LNCaP clone FGC (cell line): ENCODE measurements at places on chromosomes 2 and 18.
A peak's percentile ranks its signal among the peaks of the same experiment; 100 is the strongest.

- DNase-seq: no peak
Observed at GRCh38 chr2:216308576-216308975, 63.7 kb downstream of the MARCHF4 start.

- no peak for DNase-seq
Observed at GRCh38 chr2:48713647-48714046, 41.9 kb downstream of the LHCGR start.

GRCh38 chr2:216551234-216552068 lies 52.8 kb downstream of the RPL37A start:
- DNase-seq: peak; percentile 84

DNA sequence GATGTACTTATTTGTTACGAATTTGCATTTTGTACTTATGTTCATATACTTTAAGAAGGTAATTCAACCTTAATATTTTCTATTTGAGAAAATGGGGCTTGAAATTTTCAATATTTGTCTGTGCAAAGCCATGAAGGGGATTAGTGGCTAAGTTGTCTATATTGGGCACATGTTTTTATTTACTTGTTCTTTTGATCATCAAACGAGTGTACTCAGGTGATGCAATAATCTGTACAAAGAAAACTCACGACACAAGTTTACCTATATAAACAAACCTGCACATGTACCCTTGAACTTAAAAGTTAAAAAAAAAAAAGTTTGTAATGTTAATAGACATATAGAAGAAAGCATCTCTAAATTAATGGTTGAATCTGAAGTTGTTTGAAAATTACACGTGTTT lies 658.9 kb upstream of the SYT4 start:
- DNase-seq: peak; percentile 93

DNA sequence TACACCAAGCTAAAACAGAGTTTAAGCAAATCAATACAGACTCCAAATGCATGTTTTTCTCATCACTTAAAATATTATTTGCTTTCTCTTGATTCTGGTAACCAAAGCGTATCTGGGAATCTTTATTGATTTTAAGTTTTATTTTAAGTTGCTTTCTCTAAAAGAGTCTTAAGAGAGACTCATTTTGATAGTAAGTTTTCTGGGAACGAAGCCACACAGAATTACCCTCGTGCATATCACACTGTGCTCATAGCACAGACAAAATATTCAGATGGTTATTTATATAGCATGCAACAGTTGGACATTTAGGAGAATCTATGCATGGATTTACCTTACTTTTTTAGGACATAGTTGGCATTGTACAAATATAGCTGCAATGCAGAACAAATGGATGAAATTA lies 597.5 kb upstream of the NRXN1 start:
- DNase-seq: no peak

DNA sequence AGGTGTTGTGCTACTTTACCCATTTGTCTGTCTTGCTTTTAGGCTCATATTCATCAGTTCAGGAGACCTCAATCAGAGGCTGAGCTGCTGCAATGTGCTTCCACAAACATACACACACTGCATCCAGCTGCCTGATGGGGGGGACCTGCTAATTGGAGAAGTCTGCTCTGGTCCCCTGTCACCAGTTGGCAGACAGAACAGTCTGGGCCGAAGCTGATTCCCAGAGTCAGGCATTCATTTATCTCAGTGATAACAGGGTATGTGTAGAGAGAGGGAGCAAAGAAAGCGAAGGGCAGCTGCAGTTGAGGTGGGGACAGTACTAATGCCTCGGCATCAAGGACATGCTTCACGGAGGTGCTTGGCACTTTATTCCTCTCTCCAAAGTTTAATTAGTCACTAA lies 584.3 kb upstream of the PIK3C3 start:
- DNase-seq: no peak

GRCh38 chr2:88692187-88692586 lies 714 bp downstream of the RPIA start:
- no peak for DNase-seq

DNA sequence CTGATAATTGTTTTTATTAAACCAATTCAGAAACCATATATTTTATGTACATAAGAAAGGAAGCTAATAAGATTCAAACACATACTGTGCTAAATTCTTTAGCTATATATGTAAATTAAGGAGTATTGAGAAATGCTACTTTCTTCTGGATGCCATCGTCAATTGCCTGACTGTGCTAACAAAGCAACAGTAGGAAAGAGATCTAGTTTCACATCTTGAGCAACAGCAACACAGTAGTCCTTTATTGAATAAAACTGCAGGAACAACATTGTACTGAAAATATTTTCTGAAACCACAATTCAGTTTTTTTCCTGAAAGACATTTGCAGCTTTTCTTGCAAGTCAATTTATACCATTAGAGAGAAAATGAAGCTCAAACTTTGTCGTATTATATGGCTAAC lies 1404.9 kb upstream of the SLC39A10 start:
- no peak for DNase-seq

DNA sequence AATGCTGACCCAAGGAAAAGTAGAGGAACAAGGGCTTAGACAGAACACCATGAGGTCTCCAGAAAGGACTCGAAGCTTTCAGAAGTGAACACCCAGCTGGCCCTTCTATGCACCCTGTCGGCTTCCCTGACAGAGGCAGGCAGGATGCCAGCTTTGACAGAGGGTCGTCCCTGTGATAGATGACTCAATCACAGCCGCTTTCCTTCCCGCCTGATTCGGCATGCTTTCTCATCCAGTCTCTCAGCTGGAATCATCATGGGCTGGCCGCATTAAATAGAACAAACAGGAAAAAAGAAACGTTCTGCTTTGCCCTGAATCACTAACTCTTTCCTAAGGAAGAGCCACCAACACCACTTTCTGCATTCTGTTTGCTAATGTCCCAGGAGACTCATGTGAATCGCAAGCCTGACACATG lies 140.3 kb upstream of the RAB12 start:
- DNase-seq: no peak

- no peak for DNase-seq
Observed at GRCh38 chr2:37934591-37935513, 9.8 kb downstream of the RMDN2 start.

DNA sequence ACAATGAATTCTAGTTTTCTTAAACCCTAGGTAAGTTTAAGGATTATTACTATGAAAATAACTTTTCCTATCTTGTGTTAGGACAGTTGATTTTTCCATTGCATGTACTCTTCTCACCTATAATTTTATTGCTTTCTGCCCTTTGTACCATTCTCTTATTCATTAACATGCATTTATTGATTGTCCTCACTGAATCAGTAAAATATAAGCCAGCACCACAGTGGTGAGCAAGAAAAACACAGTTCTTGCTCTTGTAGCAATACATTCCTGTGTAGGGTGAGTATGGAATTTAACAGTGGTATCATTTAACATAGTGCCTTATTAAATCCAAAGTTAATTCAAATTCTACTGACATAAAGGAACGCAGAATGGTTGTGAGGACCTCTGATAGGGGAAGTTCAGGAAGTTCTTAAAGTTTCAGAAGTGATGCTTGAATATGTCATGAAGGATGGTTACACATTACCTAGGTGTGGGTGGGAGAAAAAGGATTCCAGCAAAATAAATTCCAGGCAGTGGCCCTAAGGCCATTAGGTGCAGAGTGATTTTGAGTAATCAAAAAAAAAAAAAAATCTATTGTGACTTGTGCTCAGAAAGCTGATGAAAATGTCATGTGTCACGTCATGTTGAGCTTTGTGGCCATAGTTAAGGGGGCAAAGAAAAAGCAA lies 104.7 kb upstream of the DSEL start:
- no peak for DNase-seq

- DNase-seq: no peak
Observed at GRCh38 chr2:65731476-65731875, 299.1 kb upstream of the SPRED2 start.

GRCh38 chr2:50263728-50264127 lies 768.2 kb downstream of the NRXN1 start:
- DNase-seq: no peak

DNA sequence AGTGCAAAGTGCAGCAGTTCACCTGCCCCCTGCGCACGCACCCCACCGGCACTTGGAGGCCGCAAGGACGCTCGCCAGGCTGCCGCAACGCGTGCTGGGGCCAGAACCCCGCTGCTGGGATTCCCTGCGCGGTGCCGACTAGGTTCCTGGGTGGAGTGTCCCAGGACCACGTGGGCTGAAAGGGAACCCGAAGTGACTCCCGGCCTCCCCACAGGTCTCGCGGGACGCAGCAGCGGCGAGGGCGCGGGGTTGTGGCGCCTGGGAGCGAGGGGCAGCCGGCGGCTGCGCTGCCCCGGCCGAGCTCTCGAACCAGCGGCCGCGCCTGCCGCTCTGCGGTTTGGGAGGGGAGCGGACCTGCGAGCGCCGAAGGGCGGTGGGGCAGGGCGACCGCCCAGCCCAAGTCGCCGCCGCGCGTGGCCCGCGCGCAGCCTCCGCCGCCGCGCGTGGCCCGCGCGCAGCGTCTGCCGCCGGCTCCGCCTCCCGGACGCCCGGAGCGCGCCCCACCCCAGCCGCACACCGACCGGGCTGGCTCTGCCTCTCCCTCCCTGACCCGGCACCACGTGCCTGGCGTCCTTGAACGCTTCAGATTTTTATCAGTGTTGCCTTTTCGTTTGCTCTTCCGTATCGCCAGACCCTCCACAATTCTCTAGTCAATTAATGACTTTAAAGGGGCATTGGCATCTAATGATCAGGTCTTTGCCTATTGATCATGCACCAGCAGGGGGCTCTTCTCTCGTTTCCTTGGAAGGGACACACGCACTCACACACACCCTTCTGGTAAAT lies at the start of gene FTCDNL1:
FTCDNL1 (minus strand) TSS at position 475 of the 783 bp plus-strand sequence. CDS start 2,230 bp downstream, outside the sequence.
- no peak for DNase-seq

DNA sequence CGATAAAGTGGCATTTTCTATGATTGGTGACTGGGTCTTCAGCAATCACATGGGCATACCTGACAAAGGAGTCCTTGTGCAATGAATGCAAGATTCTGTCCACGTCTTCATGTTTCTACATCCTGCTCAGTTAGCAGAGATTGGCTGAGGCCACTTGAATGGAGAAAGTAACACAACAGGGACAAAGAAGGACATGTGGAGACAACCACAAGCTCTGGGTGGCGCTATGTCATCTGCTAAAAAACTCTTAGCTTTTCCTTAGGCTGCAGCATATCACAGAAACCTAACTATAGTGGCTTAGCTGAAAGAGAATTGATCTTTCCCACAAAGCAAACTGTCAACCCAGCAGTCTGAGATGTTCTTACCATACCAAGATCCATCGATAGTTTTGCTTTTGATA lies 1109.7 kb downstream of the SOCS6 start:
- DNase-seq: peak; percentile 46

- DNase-seq: no peak
Observed at GRCh38 chr18:63224630-63225029, 94.9 kb downstream of the BCL2 start.

DNA sequence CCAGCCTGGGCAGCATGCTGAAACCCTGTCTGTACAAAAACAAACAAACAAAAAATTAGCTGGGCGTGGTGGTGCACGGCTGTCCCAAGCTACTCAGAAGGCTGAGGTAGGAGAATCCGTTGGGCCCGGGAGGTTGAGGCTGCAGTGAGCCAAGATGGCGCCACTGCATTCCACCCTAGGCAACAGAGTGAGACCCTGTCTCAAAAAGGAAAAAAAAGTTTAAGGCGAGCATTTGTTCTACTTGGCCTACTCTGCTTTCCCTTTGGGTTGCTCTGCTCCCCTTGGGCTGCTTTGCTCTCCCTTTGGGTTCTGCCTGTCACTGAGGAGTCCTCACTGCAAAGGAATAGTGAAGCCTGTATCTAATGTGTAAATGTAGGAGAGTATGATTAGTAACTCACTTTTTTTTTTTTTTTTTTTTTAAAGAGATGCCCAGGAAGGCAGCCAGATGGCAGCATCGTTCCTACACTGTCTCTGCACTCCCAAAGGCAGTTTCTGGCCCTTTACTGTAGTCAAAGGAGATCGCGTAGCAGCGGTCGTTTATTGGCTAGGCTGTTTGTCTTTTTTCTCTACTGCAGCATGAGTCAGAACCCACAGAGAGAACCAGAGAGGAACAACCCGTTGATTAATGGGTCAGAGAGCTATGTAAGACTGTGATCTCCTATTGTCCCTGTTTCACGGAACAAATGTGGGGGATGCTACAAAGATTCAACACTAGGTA lies 118.3 kb upstream of the CWC22 start:
- DNase-seq: peak; percentile 95

DNA sequence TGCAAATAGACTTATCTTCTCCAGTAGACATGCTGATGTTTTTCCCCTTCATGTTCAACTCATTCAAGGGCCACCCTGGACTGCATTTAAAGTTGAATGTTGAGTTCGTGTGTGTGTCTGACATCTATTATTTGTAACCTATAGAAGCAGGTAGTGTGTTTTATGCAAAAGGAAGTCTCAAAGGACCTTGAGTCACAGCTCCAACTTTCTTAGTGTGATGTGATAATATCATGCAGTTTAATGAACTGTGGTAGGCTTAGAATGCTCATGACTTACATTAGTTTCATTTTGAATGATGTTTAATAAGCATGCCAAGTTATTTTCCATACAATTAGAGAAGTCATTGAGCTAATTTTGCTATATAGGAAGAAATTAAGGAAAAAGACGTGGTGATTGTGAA lies 67.9 kb downstream of the CERS6 start:
- no peak for DNase-seq

DNA sequence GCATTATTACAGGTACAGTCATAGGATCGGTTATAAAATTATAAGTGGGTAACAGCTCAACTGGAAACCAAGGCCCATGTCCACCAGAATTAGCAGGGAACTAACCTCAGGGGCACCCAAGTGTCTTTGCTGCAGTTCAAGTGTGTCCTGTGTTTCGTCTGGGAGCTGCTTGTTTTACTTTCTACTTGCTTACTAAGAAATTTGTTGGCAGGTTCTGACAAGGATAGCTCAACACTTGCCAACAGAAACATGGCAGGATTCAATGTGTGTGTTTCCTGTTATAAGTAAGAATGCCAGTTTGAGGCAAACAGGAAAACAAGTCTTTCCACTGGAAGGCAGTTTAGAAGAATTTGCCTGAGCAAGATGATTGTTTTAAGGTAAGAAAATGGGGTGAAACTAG lies 104.5 kb downstream of the EPHA4 start:
- DNase-seq: peak; percentile 1

DNA sequence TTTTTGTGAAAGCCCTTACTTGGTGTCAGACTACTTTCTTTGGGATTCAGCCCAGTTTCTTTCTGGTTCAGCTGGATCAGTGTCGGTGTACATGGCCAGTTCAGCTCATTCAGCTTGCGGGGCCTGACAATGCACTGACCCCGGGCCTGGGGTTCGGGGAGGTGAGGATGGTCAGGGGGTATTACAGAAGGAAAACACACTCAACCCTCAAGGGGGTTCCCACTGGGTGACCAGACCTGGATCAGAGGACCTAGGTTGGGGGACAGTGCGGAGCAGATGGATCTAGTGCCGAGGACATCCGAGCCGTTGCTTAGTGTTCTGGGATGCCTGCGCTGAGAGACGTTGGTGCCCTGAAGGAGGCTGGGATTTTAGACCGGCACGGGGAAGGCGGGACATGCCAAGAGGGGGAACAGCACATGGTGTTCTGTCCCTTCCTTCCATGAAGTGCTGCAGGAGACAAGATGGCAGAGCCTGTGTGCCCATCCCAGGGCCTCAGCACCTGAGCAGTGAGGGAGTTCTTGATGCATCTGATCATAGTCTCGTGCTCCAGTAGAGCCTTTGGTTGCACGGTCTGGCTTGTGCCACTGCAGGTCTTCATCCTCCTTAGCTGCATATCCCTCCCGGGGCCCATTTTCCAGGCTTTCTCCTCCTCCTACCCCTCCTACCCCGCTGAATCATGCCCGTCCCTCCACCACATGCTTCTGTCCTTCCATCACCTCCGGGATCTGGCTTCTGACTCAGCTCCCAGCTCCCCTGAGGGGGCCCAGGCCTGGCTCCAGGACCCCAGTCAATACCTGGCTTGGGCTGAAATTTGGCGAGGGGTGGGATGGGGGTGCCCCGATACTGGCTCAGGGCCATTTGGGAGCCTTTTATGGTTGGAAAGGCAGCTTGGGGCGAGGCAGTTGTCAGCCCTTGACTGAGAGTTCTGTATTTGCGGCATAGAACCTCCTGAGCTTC lies 18.0 kb downstream of the SPEG start:
- no peak for DNase-seq
